Esophagus squamous epithelium (tissue), 5 donors: ENCODE measurements at places on chromosomes 5 and 9. TPM values are rescaled to one million over a fixed set of nuclear protein-coding genes. Genes with fewer than 3 reads are reported as not detected.

Gene LCN15
- total RNA-seq, result not detected

Gene UNC5A
- total RNA-seq, result 0.19 TPM

Gene GARIN3
- total RNA-seq, result not detected

Gene N4BP3
- 14.7 TPM for total RNA-seq

Gene AGXT2
- not detected for total RNA-seq

GRCh38 chr5:56415356-56415765 is 182.2 kb upstream of the ANKRD55 start:
- DNase-seq, result peak; percentile 20

DNA sequence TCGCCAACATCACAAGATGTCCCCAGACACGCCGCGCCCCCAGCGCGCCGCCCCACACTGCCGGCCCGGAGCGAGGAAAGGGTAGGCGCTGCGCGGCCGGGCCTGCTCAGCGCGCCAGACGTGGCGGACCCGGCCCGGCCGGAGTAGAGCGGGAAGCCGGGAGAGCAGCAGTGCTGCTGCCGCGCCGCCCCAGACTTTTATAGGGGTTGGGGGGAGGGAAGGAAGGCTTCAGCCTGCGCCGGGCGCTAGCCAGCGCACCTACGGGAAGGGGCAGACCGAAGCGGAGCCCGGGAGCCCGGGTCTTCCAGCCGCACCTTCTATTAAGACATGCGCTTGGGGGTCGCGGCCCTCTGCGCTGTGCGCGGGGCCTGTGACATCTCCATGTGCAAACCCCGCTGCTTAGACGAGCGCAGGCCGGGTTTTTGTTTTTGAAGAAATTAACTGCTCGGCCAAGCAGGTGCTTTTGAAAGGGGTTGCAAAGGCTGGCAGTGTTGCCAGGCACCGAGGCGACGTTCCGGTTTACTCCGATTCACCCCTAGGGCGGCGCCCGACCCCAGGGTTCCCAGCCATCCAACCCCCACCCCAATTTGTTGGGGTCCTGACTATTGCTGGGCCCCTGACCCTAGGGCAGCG is 353 bp upstream of the PAX5 start:
- no peak for DNase-seq

GRCh38 chr5:124581738-124582560 is 164.5 kb downstream of the ZNF608 start:
- DNase-seq, result no peak

DNA sequence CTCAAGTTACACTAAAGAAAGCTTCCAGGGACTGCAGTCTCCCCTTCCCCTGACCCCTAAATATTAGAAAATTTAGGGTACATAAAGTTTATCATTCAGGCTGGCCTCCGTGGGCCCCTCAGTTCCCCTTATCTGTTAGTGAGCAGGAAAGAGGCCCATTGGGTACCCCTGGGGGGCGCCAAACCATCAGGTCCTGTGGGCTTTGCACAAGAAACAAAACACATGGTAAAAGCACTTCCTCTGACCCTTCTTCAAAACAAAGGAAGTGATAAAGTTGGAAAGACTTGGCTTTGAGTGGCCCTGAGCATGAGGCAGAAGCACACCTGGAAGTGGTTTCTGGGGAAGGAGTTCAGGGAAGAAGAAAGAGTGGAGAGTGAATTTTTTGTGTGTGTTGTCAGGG is 213.0 kb downstream of the SMARCA2 start:
- DNase-seq, result no peak

- no peak for DNase-seq
Observed at GRCh38 chr9:120610975-120611689, 31.2 kb upstream of the CDK5RAP2 start.

- DNase-seq, result no peak
Observed at GRCh38 chr9:112817860-112818203, 67.3 kb downstream of the SNX30 start.

GRCh38 chr5:132353486-132353995 is 16.0 kb upstream of the SLC22A5 start:
- no peak for DNase-seq
